CD4-positive, alpha-beta T cell treated with Interferon alpha-2 for 1 hour (primary cell): ENCODE measurements at places on chromosomes 12 and 14.

- no peak for DNase-seq
These were observed 449.5 kb downstream of the BCAT1 start for GRCh38 chr12:24499151-24500146.

GRCh38 chr12:32260696-32261095, 138.7 kb upstream of the FGD4 start:
- DNase-seq, result no peak

DNA sequence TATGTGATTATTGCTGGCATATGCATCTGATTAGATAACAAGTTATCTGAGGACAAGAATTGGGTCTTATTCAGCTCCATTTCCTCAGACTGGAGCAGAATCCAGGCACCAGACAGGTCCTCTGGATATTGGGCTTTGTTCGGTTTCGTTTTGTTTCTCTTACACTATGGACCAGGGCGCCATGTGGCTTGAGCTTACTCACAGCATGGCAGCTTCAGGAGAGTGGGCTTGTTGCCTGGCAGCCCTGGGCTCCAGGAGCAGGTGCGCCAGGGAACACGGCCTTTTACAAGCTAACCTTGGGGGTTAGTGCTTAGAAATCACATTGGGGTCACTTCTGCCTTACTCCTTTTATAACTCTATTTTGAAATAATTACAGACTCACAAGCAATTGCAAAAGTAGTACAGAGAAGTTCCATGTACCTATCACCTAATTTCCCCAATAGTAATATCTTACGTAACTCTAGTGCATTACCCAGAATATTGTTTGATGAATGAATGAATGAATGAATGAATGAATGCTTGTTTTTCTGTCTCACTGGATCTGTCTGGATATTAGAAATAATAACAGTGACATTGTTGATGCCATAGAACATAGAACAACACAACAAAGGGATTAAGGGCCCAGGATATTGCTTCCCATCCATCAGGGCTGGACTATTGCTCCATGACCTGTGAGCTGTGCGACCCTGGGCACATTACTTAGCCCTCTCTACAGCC, 39.0 kb downstream of the CMKLR1 start:
- no peak for DNase-seq

GRCh38 chr12:2268471-2269286, 215.9 kb downstream of the CACNA1C start:
- DNase-seq, result no peak

GRCh38 chr14:81172881-81173280, 47.9 kb downstream of the GTF2A1 start:
- DNase-seq, result no peak

DNA sequence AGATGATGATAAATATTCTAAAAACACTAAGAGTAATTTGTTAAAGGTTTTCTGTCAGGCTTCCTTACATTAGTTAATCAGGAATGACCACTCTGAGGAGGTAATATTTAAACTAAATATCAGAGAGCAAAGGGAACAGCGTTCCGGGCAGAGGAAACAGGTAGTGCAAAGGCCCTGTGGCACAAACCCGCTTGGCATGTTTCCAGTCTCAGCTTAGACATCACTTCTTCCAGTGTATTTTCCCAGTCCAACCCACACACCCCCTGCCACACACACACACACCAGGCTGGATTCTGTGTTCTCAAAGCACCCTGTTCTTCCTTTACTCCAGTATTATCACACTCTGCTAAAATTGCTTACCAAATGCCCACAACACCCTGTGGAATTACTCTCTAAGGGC, 247.1 kb downstream of the RPS29 start:
- DNase-seq, result no peak

- peak; percentile 82 for DNase-seq
These were observed 2.7 kb upstream of the RPS6KA5 start for GRCh38 chr14:91063119-91063518.

DNA sequence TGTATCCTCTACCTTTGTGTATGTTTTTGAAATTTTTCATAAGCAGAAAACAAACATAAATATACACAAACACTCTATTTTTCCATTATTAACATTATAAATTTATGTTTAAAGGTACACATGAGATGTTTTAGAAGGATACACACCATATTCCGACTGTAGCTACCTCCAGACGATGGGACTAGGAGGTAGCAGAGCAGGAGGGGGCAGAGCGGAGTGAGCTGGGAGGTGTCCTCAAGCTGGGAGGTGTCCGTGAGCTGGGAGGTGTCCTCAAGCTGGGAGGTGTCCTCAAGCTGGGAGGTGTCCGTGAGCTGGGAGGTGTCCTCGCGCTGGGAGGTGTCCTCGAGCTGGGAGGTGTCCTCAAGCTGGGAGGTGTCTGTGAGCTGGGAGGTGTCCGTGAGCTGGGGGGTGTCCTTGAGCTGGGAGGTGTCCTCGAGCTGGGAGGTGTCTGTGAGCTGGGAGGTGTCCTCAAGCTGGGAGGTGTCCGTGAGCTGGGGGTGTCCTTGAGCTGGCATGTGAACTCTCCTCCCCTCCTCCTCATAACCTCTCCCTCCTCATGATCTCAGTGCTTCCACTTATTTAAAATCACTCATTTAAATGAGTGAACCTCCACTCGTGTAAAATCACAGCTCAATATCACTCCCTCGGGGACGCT, 346.9 kb upstream of the SFSWAP start:
- no peak for DNase-seq

GRCh38 chr14:106308839-106309389, 782.5 kb downstream of the TMEM121 start:
- DNase-seq, result peak; percentile 78

DNA sequence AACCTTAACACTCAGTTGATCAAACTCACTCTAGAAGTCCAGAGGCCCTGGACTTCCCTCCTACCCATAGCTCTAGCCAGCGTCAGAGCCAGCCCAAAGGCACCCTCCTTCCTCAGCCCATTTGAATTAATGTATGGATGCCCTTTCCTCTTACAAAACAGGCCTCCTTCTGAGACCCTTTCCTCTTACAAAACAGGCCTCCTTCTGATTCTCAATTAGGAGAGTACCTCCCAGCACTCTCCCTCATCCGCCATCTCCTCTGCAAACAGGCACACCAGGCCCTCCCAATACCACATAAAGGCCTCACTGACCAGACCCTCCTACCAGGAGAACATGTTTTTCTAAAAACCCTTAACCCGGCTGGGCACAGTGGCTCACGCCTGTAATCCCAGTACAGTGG, 65.7 kb downstream of the MOK start:
- no peak for DNase-seq

DNA sequence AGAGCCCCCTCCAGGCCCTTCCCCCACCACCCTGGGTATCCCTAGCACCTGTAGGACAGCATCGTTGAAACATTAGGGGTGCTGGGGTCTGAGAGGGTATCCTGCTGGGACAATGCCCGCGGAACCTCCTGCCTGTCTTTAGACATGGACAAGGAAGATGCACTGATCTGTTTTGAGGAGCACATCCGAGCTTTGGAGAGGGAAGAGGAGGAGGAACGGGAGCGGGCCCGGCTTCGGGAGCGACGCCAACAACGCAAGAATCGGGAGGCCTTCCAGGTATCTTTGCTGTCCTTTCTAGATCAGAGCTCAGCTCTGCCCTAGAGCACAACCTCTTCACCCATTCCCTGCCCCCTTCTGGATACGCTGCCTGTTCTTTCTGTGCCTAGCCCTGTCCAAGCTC, 13.2 kb downstream of the PRPF40B start:
- no peak for DNase-seq

DNA sequence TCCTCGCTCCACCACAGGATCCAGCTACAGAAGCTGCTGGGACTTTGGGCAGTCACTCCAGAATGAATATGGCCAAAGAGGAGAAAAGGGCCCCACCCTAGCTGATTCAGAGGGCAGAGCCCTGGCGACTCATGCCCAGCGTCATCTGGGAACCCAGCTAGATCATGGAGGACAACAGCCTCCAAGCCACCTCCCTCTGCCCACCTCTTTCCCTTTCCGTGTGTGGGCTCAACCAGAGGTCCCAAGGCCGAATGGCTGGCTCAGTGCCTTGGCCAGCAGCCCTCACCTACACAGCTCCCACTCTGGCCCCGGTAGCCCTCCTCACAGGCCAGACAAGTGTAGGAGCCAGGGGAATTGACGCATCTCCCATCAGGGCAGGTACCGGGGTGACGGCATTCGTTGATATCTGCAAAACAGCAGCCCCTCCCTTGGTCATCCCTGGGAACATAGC, 17.4 kb downstream of the ISCA2 start:
- no peak for DNase-seq

GRCh38 chr14:101072070-101072469, 168.5 kb upstream of the RTL1 start:
- DNase-seq, result no peak

DNA sequence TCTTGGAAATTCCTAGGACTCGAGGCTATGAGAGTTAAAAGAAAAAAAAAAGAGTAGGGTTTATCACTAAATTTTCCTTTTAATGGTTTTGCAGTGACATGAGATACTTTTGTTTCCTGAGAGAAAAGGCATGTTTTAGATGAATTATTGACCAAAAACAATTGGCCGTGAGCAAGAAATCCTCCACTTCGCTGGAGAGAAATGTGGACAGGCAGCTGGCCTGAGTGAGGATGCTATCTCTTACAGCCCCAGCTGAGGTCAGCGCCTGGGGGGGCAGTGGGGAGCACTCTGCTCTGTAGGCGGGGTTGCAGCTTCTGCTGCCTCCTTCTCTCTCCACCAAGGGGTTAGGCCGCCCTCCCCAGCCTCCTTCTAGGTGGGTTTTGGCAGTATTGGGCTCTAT, 54.7 kb downstream of the PRIMA1 start:
- no peak for DNase-seq

DNA sequence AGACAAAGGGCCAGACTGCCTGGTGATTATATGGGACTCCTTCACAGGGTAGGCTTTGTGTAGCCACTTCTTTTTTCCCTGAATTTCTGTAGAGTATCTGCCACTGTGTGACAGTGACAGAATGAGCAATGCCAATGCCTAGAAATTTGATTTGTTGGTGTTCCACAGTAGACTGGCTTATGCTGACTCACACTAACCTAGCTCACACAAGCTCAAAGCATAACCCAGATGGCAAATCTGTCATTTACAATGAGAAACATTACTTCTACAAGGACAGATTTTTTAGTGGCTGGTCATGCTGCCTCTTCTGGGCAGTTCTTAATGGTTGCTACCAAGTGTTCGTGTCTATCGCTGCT, 15.9 kb downstream of the CFAP251 start:
- DNase-seq, result no peak

DNA sequence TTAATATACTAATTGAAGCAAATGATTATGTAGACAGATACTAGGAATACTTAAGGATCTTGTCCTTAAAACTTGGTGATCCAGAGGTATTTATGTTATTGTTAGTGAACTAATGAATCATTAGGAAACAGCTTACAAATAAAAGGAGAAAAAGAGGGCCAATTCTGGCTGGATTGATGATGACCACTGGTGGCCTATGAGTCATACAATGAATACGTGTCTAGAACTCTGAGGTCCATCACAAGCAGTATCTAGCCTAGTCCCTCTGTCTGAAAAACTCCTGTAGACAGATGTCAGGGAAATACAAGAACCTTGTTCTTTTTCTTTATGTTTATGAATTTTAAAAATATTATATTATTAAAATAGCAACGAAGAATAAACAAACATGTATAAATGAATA, 51.7 kb upstream of the RTL1 start:
- no peak for DNase-seq

DNA sequence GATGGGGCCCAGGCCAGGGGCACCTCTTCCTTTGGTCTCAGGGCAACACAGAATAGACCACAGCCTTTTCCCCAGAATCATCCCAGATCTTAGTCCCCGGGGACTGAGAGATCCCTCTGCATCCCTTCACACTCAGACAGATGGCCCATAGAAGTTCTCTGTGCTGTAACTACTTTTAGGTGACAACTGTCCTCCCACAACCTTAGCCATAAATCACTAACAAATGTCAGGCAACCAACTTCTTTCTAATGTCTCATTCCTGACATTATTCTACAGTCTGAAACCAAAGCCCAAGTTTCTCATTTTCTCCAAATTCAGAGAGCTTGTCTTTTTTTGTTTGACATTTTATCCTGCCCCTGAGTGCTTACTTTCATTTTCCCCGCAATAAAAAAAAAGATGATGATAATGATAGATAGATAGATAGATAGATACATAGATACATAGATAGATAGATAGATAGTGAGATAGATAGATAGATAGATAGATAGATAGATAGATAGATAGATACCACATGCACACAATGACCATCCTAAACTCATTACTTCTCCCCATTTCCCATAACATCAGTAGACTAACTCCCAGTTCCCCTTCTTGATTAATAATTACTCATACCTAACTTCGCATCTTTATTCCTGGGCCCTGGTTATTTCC, 28.6 kb downstream of the DUSP6 start:
- no peak for DNase-seq

- no peak for DNase-seq
These were observed 9.3 kb downstream of the ANKRD33 start for GRCh38 chr12:51897181-51897580.

GRCh38 chr14:103710771-103711377, 4.4 kb downstream of the XRCC3 start:
- no peak for DNase-seq

GRCh38 chr14:61726778-61727658, 31.7 kb downstream of the HIF1A start:
- DNase-seq, result no peak

DNA sequence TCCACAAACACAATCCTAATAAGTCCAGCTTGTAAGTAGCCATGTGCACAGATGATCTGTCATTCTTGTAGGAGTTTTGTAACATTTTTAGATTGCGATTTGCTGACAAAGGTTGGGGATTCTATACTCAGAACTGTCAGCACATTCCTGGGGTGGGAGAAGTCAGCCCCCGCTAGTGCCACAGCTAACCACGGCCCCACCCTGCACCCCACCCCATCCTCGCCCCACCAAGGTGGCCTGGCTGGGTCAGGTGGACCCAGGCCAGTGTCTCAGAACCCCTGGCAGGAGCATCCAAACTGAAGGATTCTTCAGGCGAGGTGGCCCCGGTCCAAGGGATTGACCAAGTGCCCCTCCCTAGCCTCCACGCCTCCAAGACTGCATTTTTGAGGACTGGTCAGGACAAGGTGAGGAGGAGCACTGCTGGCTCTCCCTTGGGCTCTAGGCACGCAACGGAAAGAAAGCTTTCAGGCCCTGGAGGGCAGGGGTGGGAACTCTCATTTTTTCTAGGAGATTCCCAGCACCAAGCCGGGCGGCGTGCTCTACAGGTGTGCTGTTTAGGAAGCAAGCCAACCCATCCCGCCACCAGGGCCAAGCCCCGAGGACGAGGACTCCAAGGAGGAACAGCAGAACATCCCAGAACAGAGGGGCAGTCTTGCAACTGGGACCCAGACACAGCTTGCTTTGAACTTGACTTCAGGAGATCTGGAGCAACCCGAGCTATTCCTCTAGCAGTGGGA, 172.8 kb downstream of the BCL11B start:
- no peak for DNase-seq

DNA sequence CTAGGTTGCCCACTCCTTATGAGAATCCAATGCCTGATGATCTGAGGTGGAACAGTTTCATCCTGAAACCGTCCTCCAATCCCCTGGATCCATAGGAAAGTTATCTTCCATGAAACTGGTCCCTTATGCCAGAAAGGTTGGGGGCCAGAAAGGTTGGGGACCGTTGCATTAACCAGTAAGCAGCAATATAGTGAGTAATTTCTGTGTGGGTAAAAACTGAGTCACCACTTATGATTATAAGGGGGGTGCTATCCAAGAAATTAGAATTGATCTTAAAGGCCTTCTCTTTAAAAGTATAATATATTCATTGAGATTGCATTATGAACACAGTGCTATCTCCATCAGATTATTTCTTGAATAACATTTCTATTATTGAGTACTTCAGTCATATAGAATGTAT, 97.2 kb downstream of the PCNX1 start:
- DNase-seq, result no peak
